ENCODE measurements at places on chromosomes 1 and 21.
A peak's percentile ranks its signal among the peaks of the same experiment; 100 is the strongest.

DNA sequence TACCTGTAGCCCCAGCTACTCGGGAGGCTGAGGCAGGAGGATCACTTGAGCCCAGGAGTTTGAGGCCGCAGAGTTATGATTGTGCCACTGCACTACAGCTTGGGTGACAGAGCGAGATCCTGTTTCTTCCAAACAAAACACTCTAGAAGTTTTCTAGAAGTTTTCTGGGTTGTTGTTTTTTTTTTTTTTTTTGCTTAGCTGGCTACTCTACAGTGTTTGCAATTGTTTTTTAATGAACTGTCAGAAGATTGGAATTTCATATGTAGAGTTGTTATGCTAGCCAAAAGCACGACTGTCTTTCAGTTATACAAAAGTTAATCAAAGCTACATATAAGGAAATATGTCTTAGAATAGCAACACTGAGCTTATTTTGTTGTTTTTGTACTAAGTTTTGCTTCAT lies 30.9 kb upstream of the NEXN start:
- peak; percentile 26 for DNase-seq

DNA sequence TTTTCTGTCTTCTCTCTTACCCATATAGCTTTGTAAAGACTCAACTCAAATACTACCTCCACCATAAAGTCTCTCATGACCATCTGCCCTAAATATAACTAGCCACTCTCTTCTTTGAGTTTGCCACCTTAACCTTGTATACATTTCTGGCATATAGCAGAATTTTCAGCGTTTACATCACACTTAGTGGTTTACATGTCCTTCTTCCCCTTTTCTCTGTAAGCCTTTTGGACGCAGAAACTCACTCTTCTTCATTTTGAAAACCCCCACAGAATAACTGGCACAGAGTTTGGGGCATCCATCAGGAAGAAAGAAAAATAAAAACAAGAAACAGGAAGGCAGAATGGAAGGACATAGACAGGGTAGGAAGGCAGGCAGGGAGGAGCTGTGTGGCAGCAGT lies 131.8 kb upstream of the DUSP10 start:
- no peak for DNase-seq

DNA sequence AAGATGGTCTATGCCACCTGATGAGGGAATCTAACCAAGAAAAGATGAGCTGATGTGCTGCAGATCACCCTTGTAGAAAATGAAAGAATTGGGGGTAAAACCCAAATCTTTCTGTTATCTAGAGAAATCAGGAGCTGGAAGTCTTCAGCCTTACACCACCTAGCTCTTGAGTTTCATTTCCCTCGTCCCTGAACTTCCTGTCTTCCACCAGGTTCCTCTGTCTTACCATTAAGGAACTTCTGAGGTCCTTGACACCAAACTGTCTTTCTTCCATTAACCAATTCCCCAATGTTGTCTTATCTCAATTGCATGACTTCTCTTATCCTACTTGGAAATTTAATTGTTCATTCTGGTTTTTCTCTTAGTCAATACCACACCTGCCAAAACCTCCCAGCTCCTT lies 31.5 kb downstream of the LPAR3 start:
- DNase-seq: no peak

DNA sequence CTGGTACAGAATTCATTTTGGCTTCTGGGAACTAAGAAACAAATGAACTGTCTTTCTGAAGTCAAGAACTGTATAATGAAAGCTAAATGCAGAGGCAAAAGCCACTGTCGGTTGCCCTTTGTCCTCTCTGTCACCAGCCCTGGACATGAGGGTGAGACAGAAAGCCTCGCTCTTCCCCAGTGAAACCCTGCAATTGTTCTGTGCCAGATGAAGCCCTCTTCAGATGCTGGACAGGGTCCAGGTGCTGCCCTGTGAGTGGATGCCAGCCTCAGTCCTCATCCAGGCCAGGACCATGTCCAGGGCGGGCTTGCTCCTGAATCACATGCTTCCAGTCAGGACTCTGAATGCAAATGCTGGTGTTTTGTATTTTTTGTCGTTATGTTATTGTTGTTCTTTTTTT lies 138.7 kb downstream of the RUNX1 start:
- no peak for DNase-seq

- DNase-seq: no peak
Measured at GRCh38 chr1:20280341-20280740, 10.3 kb upstream of the VWA5B1 start.

DNA sequence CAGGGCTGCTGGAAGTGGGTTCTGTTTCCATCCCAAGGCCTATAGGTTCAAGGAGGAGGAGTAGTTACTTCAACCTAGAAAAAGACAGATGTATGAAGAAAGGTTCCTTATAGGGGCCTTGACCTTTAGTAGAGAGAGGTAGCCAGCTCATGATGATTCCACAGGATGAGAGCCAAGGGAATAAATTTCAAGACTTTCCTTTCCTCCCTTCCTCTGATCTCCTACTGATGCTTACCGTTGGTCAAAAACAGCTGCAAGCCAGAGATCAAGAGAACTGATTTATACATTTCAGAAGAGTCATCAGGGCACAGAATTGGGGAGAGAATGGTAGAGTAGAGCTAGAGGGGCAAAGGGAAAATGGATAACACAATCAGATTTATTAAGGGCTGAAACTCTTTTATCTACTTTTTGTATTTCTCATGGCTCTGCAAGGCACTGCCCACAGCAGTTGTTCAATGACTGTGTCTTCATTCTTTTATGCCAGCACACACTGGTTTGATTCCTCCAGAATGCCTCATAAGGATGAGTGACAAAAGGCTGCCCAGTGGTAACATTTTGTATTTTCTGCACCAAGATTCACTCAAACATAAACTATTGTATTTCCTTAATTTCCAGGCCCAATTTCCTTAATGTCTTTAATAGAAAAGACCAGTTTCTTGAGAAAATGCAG lies 37.4 kb downstream of the AK5 start:
- DNase-seq: no peak

DNA sequence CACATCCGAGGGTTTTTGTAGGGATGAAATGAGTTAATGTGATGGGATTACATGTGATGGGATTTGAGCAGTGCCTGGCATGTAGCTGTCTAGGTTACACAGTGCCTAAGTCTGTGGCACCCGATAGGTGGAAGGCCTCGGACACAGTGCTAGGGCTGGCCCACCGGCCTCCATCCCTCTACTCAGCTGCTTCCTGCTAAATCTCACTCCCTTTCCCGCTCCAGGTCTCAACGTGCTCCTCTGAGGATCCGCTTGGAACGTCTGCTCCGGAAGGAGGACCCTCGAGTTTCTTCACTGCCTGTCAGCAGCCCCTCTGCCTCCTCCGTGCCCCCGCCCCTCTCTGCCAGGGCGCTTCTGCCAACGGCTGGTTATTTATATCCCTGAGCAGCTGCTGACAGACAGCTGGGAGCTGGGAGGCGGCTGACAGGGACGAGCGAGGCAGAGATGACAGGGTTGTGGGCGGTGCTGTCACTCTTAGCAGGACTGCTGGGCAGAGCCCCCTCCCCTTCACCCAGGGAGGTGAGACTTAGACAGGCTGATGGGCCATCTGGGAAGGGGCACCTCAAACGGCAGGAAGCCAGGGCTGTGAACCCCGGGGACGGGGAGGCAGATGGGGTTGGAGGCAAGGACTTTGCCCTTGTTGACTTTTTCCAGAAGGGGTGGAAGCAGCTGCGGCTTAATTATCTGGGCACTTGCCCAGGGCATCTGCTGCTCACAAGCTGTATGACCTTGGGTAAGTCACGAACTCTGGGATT lies 26.6 kb upstream of the LRRN2 start:
- DNase-seq: no peak

DNA sequence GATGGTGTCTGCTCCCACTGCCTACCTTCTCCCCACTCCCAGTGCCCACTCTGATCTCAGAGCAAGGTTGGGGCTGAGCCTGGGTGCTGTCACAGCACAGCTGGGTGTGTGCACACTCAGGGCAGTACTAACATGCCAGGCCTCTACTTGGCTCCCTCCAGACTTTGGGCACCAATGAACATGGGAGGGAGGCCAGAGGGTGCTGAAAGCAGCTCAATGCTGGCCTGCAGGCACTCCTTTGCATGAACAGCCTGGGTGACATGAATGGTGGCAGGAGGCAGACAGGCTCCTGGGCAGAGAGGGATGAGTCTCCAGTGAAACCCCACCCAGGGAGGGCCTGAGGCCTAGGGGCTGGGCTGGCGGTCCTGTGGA lies 25.8 kb upstream of the DENND1B start:
- no peak for DNase-seq

GRCh38 chr1:92927870-92928269 lies 33.4 kb downstream of the DIPK1A start:
- DNase-seq: no peak

DNA sequence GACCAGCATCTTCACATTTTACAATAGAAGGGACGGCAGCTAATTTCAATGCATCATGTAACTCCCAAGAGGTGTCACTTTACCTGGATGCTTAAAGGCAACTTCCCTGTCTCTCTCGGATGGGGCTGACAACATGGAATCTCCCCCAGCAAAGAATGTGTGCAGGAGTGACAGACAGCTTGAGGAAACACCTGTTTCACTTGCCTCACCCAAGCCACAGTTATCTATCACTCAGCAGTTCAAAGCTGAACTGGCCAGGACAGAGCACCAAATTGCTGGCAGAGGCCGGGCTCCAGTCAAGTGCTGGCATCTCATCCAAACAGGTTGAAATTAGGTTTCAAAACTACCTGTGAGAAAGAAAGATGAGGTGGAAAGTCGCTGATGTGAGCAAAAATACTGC lies 538.0 kb upstream of the PLXNA2 start:
- DNase-seq: no peak

GRCh38 chr21:27513825-27514224 lies 546.9 kb upstream of the ADAMTS5 start:
- no peak for DNase-seq

DNA sequence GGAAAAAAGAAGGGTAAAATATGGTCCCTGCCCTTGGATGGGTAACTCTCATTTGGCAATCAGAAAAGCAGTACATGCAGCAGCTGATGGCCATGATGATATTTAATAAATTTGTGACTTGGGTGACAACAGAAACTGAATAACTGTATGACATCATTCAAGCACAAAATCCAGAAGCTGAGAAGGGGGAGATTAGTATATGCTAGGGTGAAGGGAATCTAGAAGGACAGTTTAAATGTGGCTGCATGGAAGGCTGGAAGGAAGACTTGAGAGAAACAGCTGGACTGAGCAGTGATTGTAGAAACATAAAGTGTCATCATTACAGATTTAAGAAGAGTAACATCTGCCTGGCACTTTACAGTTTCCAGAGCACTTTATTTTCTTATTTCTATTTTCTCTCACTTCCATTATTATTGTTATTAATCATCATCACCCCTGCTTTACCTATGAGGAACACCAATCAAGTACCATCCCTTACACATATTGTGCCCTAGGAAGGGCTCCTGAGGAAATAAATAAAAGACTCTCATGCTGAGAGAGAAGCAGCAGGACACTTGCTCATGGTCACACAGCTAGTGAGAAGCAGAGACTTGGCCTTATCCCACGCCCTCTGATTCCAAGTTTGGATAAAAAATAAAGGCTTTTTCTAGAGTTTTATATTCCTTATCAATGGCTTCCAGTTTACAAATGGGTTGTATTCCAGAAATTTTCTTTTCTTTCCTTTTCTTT lies 207.2 kb downstream of the PBX1 start:
- no peak for DNase-seq

GRCh38 chr1:58717979-58718378 lies 18.1 kb upstream of the MYSM1 start:
- DNase-seq: no peak

GRCh38 chr1:161242313-161242712 lies 4.3 kb upstream of the NR1I3 start:
- no peak for DNase-seq

DNA sequence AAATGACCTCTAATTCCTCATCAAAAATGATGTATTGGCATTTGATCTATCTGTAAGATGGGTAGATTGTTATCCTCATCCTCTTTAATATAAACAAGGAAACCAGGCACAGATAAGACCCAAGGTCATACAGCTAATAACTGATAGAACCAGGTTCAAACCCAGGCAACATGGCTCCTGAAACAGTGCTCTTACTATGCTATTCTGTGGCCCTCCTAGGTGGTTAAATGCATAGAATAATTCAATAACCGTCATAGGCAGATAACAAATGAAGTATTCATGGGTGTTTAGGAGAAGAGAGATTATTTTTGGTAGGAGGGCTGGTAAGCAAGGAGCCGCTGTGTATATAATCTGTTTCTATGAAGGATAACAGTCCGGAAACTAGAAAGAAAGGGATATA lies 46.4 kb downstream of the DHX9 start:
- no peak for DNase-seq

DNA sequence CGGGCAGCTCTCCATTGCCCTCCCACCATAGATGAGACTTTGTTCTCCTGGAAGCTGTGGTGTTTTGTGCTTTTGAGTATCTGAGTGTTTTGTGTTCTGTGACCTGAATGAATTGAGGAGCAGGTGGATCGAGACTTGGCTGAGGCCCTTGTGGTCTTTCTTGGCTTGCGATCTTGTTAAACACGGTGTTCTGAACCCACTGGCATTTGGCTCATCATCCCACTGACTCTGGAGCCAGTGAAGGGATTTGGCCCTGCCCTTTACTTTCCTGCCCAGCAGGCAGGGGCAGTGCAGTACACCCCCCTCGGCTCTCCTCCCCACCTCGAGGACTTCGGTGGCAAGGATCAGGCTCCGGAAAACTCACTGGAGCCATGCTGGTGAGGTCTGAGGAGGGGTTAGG lies 30.6 kb downstream of the PKNOX1 start:
- no peak for DNase-seq

DNA sequence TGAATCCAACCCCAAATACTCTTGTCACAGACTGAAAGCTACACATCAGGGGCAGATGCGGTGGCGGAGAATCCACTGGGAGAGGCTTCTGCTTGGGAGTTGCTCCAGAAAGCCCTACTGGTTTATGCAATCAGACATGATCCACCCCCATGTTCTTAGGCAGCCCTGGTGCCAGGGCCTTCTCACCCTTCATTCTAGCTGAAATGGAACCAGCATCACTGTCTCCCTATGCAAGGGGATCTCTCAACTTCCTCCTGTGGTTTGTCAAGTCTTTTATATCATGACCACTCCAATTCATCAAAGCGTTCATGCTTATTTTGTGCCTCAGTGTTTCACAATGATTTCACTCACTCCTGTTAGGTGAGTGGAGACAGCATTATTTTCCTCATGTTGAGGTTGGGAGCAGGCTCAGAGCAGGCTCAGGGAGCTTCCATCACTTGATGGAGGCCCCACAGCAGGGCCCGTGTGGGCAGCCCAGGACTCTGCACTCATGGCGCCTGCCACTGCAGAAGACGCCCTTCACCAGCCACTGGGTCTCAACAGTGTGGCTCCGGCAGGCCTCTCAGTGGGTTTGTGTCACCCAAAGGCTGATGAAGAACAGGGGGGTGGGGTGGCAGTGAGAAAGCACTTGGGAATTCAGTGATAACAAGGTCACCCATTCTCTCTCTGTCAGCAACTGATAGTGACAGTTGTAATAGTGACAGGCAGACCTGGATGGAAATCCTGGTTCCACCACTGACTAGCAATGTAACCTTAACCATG lies 67.1 kb downstream of the CD58 start:
- no peak for DNase-seq

- no peak for DNase-seq
Measured at GRCh38 chr1:30881319-30882181, 27.0 kb downstream of the SDC3 start.
